ENCODE measurements at places on chromosomes 2 and 18. TPM values are rescaled to one million over a fixed set of nuclear protein-coding genes. Genes with fewer than 3 reads are reported as not detected.

- no peaks in the 10 kb centered on the region for H3K36me3 ChIP-seq
- no peaks in the 10 kb centered on the region for H3K27me3 ChIP-seq
- no peak overlapping the region for H3K4me3 ChIP-seq
- no peak for DNase-seq
Measured at GRCh38 chr18:13465476-13465875, 246.9 kb downstream of the LDLRAD4 start.

DNA sequence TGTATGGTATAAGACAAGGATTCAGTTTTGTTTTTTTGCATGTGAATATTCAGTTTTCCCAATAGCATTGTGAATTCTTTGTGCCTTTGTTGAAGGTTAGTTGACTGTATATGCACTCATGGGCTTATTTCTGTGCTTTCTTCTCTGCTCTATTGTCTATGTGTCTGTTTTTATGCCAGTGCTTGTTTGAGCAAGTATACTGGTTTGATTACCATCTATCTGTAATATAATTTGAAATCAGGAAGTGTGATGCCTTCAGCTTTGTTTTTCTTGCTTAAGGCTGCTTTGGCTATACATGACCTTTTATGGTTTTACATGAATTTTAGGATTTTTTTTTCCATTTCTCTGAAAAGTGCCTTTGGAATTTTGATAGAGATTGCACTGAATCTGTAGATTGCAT is 23.5 kb downstream of the COLEC11 start:
- no peak overlapping the region for H3K27ac ChIP-seq
- DNase-seq = no peak
- H3K4me3 ChIP-seq = no peak overlapping the region
- no peaks in the 10 kb centered on the region for H3K4me1 ChIP-seq

- no peak overlapping the region for H3K4me3 ChIP-seq
- DNase-seq = no peak
- H3K27ac ChIP-seq = no peak overlapping the region
- no peaks in the 10 kb centered on the region for H3K36me3 ChIP-seq
- H3K27me3 ChIP-seq = no peaks in the 10 kb centered on the region
Measured at GRCh38 chr2:122340246-122340645, 584.8 kb downstream of the TSN start.

DNA sequence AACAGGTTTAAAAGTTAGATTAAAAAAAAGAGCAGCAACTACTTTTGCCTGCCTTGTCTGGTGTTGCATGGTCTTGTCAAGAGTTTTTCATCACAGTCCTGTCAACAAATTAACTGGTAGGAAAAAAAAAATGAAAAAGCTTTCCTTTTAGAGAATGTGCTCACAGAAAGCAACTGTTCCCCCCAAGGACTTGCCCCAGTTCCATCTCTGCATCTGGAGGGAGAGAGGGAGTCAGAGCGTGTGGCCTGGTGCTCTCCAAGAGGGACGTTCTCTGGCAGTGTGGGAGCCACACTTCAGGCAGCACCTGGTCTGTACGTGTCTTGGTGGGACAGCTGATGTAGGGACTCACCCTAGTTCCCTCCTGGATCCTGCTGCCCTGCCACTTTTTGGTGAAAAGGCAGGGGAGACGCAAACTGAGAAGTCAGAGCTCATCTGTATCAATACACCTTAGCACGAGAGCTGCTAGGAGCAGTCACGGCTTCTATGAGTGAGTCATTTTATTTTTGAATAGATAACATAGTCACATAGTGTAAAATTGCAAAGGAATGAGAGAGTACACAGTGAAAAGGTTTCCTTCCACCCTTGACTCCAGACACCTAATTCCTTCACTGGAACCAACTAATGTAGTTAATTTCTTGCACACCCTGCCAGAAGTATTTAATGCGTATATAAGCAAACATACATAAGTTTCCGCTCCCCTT is 172.5 kb upstream of the MGAT5 start:
- H3K27ac ChIP-seq = no peak overlapping the region
- H3K4me3 ChIP-seq = no peak overlapping the region
- no peaks in the 10 kb centered on the region for H3K27me3 ChIP-seq
- no peaks in the 10 kb centered on the region for H3K4me1 ChIP-seq
- DNase-seq = no peak

Gene TNS1
- 179 TPM for total RNA-seq

DNA sequence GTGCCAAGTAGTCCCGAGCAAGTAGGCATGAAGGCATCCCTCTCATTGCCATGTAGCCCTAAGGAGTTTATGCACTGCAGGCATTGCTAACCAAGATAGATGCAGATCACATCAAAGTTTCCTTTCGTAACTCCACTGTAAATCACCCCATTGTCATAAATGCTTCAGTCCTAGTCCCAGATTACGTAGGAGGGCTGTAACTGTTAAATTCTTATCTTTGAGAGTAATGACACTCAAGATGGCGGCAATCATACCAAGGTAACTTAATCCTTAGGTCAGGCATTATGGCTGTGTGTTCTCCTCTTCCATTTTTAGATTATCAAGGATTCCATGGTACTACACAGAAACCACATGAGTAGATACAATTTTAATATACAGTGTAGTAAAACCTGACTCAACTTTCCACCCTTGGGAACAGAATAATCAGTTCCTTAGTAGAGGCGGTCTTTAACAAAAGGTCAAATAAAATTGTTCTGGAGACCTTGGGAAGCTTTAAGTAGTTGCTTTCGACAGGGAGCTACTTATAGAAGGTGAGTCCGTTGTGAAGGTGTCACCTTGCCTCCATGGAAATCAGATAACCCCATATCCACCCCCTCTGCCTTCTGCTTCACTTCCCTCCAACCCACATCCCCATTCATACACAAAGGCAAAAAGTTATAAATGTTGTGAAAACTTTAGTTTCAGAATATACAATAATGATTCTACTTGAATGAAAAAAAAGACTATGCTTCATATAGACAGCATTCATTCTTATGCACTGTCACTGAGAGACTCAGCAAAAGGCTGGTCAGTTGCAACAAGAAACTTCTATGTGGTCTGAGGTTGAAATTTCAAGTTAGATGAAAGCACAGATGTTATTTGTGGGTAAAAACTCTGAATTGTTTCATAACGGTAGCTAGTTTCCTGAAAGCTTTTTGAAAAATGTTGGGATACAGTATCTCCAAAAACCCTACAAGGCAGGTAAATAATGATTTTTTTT is 64.8 kb upstream of the GALNT5 start:
- no peak for DNase-seq
- no peak overlapping the region for H3K27ac ChIP-seq
- H3K36me3 ChIP-seq = no peaks in the 10 kb centered on the region
- H3K4me3 ChIP-seq = no peak overlapping the region
- no peaks in the 10 kb centered on the region for H3K27me3 ChIP-seq

Gene IL36B
- total RNA-seq = not detected

- no peaks in the 10 kb centered on the region for H3K27me3 ChIP-seq
- H3K27ac ChIP-seq = no peak overlapping the region
- H3K36me3 ChIP-seq = no peaks in the 10 kb centered on the region
- no peak for DNase-seq
Measured at GRCh38 chr2:172440795-172441194, 13.4 kb downstream of the ITGA6 start.

GRCh38 chr18:39909706-39910105 is 2045.3 kb upstream of the PIK3C3 start:
- no peak for DNase-seq
- no peaks in the 10 kb centered on the region for H3K36me3 ChIP-seq
- no peak overlapping the region for H3K27ac ChIP-seq
- H3K27me3 ChIP-seq = no peaks in the 10 kb centered on the region

GRCh38 chr2:38617301-38617700 is 14.6 kb upstream of the HNRNPLL start:
- H3K27ac ChIP-seq = no peak overlapping the region
- no peaks in the 10 kb centered on the region for H3K36me3 ChIP-seq
- H3K4me3 ChIP-seq = no peak overlapping the region
- peaks cover 5% of the 10 kb centered on the region for H3K4me1 ChIP-seq

GRCh38 chr2:206736935-206737334 is 18.7 kb upstream of the DYTN start:
- H3K4me1 ChIP-seq = no peaks in the 10 kb centered on the region
- no peak overlapping the region for H3K27ac ChIP-seq
- H3K27me3 ChIP-seq = no peaks in the 10 kb centered on the region
- H3K4me3 ChIP-seq = no peak overlapping the region
- DNase-seq = no peak
- H3K36me3 ChIP-seq = no peaks in the 10 kb centered on the region

- peaks cover 78% of the 10 kb centered on the region for H3K4me1 ChIP-seq
- H3K27me3 ChIP-seq = no peaks in the 10 kb centered on the region
- peak overlapping the region; percentile 93 for H3K27ac ChIP-seq
- no peaks in the 10 kb centered on the region for H3K36me3 ChIP-seq
- DNase-seq = no peak
Measured at GRCh38 chr2:69571189-69571588, 72.3 kb downstream of the AAK1 start.

- H3K36me3 ChIP-seq = no peaks in the 10 kb centered on the region
- peak overlapping the region; percentile 66 for H3K4me3 ChIP-seq
- DNase-seq = peak; percentile 60
- H3K27ac ChIP-seq = peak overlapping the region; percentile 86
Measured at GRCh38 chr2:171159372-171160118, 1.1 kb downstream of the TLK1 start.

- no peaks in the 10 kb centered on the region for H3K27me3 ChIP-seq
- H3K36me3 ChIP-seq = no peaks in the 10 kb centered on the region
- H3K4me1 ChIP-seq = peaks cover 16% of the 10 kb centered on the region
- no peak for DNase-seq
- no peak overlapping the region for H3K27ac ChIP-seq
Measured at GRCh38 chr18:13397504-13398163, 179.1 kb downstream of the LDLRAD4 start.

DNA sequence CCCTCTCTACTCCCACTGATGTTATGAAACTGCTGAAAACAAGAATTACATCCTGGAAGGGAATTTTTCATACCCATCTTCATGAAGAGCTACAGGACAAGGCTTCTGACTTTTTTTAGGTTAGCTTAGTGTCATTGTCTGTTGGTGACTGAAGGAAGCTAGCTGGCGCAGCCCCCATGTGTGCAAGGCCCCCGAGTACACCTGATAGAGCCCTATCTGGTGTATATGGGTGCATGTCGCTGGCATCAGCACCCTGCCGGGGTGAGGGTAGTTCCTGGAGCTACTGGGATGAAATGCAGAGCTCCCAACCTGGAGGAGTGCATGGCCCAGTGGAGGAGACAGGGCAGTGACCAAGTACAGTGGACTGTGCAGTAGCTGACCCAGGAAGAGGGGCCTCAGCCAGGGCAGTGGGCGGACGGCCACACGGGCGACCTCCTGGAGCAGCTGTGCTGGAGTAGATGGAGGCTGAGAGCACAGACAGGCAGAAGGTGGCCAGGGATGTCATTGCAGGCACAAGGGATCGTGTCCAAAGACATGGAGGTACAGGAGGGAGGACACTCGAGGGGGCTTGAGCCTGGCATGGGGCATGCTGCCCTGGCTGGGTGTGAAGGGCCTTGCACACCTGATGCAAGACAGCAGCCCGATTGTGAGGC is 12.1 kb downstream of the IMPA2 start:
- no peaks in the 10 kb centered on the region for H3K36me3 ChIP-seq
- peak overlapping the region; percentile 77 for H3K27ac ChIP-seq
- peaks cover 70% of the 10 kb centered on the region for H3K4me1 ChIP-seq
- no peak overlapping the region for H3K4me3 ChIP-seq
- DNase-seq = no peak

DNA sequence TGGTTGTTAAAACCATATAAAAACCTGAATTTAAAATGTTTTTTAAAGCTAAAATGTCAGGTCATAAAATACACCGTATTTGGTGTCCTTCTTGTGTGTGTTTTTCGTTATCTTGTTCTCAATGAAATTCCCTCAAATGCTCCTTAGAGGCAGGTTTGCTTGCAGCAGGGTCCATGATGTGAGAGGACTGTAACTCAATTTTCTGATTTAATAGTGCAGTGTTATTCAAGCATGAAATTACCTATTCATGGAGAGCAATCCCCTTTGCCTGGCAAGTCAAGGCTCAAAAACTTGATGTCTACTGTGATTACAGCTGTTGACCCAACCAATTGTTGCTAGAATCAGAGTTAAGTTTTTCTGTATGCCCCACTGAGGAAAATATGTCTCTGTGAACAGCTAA is 318.2 kb downstream of the GALNT13 start:
- no peak for DNase-seq
- no peaks in the 10 kb centered on the region for H3K36me3 ChIP-seq
- H3K4me3 ChIP-seq = no peak overlapping the region
- H3K27me3 ChIP-seq = no peaks in the 10 kb centered on the region
- H3K4me1 ChIP-seq = no peaks in the 10 kb centered on the region

Gene BMP10
- not detected for total RNA-seq

- DNase-seq = no peak
- no peaks in the 10 kb centered on the region for H3K36me3 ChIP-seq
- no peak overlapping the region for H3K4me3 ChIP-seq
- H3K27me3 ChIP-seq = no peaks in the 10 kb centered on the region
- no peak overlapping the region for H3K27ac ChIP-seq
Measured at GRCh38 chr2:100921685-100922161, 80.4 kb upstream of the RPL31 start.

DNA sequence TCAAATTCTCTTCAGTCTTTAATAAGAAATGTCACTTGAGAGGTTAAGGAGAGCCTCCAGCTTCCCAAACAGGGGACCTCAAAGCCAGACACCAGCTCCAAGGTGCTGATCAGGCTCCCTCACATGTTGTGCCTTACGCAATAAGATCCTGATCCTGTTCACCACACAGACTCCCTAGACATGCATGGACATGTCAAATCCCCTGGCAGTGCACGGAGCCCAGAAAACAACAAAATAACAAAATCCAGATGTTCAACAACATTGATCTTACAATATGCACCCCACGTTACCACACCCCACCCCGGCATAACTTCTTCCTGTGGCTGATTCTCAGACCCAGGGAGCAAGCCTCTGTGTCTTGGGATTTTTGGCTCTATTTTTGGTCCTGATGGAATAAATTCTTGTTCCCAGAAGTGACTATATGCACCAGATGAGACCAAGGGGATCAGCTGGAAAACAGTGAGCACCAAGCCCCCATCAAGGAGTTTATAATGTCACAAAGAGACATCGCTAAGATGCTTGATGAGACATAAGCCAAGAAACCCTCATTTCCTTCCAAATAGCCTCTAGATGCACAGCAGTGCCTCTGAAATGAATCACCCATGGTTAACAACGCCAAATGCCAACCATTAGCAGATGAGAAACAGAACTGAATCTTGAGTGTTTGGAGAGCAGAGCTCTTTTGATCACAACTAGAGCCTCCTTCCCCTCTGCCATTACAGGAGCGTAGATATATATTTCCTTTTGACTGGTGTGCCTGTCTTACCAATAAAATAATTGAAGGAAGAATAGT is 198.2 kb downstream of the PRKCE start:
- no peak for DNase-seq
- no peaks in the 10 kb centered on the region for H3K27me3 ChIP-seq
- H3K27ac ChIP-seq = no peak overlapping the region
- no peaks in the 10 kb centered on the region for H3K36me3 ChIP-seq
- no peaks in the 10 kb centered on the region for H3K4me1 ChIP-seq

DNA sequence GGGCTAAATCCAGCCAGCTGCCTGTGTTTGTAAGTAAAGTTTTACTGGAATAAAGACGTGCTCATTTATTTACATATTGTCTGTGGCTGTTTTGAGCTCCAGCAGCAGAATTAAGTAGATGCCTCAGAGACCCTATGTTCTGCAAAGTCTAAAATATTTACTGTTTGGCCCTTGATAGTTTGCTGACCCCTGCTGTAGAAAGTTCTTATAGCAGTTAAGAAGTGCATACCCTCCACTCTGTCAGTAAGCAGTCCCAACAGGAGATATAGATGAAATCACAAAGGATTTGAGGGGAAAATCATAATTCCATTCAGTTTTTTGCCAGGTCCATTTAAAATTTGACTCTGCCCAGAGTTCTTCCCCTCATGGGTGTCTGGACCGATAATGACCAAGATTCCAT is 50.1 kb upstream of the ITM2C start:
- no peaks in the 10 kb centered on the region for H3K27me3 ChIP-seq
- H3K27ac ChIP-seq = no peak overlapping the region
- H3K4me3 ChIP-seq = no peak overlapping the region
- no peak for DNase-seq
- peaks cover 26% of the 10 kb centered on the region for H3K36me3 ChIP-seq
- no peaks in the 10 kb centered on the region for H3K4me1 ChIP-seq

Gene SLC9A2
- 4.0 TPM for total RNA-seq
